Endodermal cell (in vitro differentiated cells): ENCODE measurements at places on chromosomes 5 and 9.

- no peak for DNase-seq
These were observed 64.7 kb upstream of the SPOCK1 start for GRCh38 chr5:137563646-137564397.

GRCh38 chr5:150253416-150254208 lies 36.0 kb downstream of the CAMK2A start:
- peak; percentile 74 for DNase-seq

- peak; percentile 65 for DNase-seq
These were observed 132.4 kb downstream of the DAB2IP start for GRCh38 chr9:121783521-121784507.

- DNase-seq, result no peak
These were observed 2.1 kb downstream of the SYNPO start for GRCh38 chr5:150642567-150642927.

GRCh38 chr5:145917288-145917687 lies 19.1 kb upstream of the SH3RF2 start:
- no peak for DNase-seq

DNA sequence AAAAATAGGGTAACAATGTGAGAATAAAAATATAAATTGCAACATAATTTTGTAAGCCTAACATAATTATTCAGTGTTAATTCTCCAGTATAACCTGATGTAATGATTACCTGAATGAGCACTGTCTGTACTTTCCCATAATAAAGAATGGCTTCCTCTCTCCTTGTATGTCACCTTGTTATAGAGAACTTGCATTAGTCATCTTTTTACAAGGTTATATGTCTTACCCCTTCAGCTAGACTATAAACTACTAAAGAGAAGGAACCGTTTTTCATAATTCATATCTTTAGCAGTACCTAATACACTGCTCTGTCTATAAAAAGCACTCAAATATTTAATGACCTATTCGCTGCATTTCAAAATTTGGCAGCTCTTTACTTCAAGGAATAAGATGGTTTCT lies 19.8 kb downstream of the STRBP start:
- no peak for DNase-seq

GRCh38 chr5:173858021-173858669 lies 30.0 kb upstream of the CPEB4 start:
- no peak for DNase-seq

DNA sequence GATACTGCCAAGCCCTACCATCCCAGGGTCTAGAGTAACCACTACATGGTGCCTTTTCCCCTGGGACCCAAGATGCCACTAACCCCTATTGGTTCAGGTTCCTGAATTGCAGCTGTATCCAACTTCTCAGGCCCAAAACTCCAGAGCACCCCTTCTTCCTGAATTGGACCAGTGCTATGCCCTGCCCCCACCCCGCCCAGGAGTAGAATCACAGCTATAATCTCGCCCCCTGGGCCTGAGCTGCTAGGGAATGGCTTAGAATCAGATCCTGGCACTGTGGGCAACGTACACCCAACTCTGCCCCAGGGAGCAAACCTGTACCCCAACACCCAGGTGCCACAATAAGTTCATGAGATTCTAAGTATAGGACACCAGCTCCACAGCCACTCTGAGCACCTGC lies 206.3 kb downstream of the CACNA1B start:
- no peak for DNase-seq

DNA sequence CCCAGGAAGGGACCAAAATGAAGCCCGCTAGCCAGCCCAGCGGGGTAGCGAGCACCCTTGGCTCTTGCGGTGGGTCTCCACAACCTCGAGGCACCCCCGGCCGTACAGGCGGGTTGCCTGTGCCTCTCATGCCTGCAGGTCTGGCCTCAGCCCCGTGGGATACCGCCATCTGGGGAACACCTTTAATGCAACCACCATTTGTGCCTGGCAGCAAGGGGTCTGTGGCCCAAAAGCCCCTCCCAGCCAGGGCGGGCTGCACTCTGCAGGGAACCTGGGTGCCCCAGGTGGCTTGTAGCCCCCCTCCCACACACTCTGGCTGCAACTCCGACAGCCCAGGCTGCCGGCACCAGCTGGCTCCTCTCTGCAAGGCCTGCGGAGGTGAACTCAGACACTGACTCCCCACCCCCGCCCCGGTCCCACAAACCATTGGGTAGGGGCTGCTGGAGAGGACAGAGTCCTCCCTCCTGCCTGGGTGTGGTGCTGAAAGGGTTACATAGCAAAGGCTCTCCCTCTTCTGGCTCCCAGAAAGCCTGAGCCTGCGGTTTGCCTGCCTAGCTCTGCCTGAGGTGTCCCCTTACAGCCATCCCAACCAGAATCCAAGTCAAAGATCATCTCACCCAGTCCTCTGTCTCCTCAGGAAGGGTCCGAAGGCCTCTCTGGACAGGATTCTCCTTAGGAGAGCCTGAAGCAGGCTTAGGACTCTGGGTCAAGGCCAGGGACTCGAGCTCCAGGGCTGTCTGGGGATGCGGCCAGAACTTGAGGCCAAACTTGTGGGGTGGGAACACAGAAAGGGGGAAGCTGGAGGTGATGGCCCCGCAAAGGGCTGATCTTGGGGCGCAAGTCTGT lies 109.4 kb downstream of the PSD2 start:
- DNase-seq, result peak; percentile 89

- DNase-seq, result no peak
These were observed 355.3 kb downstream of the ZSWIM6 start for GRCh38 chr5:61687371-61687770.

DNA sequence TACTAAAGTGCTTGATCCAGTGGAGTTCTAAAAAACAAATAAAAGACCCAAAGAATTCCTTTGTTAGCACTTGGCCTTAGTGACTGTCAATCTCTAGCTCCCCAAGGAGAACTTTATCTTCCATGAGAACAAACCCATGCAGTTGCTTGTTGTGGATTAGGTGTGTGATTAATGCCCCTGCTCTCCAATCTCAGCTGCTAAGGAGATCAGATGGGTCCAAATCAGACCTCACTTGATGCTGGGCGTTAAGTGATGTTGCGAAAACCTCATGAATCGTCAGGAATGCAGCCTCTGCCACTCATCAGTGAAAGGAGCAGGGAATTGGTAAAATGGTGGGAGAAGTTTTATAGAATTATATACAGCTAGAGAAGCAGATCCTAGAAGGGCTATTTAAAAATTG lies 133.7 kb downstream of the DMAC1 start:
- peak; percentile 76 for DNase-seq

- no peak for DNase-seq
These were observed 71.0 kb downstream of the MED10 start for GRCh38 chr5:6307304-6307703.

- DNase-seq, result peak; percentile 53
These were observed 223.3 kb downstream of the NDUFS4 start for GRCh38 chr5:53783624-53784228.

- no peak for DNase-seq
These were observed 41.3 kb upstream of the HSPA9 start for GRCh38 chr5:138616508-138616907.

DNA sequence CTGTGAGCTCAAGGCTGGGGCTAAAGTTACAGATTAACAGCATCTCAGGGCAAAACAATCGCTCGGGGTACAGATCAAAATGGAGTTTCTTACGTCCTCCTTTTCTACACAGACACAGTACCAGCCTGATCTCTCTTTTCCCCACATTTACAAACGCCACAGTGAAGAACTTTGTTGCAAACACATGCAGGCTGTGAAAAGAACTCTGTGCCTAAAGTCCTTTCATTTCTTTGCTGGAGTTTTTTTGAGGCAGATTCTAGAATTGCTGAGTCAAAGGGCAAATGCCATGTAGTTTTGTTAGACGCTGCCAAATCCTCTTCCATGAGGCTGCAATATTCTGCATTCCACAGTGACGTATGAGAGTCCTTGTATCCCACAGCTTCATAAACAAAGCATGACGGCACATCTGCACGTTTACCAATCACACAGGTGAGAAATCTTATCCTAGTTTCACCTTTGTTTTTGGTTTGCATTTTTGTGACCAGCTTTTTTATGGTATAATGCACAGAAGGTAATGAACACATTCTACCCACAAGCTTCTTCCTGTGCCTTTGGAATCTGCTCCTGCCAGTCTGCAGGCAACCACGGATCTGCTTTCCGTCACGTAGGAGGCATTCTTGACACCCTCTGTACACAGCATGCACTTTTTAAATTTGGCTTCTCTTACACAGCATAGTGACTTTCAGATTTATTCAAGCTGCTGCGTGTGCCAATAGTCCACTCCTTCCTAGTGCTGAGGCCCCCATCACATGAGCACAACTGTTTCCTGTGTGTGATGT lies 44.6 kb upstream of the LPCAT1 start:
- no peak for DNase-seq

- DNase-seq, result no peak
These were observed 41.8 kb upstream of the KCNMB1 start for GRCh38 chr5:170430866-170431437.

DNA sequence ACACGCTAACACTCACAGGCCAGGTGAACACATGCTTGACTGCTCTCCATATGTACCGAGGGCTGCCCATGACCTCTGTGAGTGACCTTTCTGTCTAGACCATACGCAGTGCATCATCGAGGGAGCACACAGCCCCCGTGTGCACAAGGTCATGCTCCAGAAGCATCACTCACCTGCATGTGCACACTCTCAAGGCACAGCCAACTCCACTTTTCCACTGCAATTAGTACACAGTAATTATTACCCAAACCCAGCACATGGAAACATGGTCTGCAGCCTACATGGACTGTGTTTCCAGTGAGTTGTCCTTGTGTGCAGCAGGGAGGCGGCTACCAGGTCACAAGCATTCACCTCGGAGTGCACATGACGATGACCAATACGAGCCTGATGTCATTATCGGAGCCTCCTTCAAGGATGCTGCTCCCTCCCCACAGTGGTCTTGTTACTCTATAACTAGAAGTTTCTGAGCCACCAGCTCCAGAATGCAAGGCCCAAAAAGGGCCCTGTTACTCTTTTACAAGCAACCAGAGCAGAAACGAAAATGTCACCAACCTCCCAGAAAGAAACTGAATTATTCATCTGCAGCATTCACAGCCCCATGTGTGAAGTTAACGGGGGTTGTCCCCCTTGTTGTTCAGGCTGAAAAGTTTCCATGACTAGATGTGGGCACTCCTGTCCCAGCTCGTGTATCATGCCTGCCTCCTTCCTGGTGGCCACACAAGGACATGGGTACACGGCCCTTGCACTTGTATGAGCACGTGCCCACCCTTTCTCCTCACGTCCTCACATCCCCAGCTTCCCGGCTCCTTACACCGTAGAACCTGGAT lies 31.2 kb downstream of the SEMA4D start:
- no peak for DNase-seq

GRCh38 chr5:87413343-87413645 lies 564 bp upstream of the CCNH start:
- no peak for DNase-seq

DNA sequence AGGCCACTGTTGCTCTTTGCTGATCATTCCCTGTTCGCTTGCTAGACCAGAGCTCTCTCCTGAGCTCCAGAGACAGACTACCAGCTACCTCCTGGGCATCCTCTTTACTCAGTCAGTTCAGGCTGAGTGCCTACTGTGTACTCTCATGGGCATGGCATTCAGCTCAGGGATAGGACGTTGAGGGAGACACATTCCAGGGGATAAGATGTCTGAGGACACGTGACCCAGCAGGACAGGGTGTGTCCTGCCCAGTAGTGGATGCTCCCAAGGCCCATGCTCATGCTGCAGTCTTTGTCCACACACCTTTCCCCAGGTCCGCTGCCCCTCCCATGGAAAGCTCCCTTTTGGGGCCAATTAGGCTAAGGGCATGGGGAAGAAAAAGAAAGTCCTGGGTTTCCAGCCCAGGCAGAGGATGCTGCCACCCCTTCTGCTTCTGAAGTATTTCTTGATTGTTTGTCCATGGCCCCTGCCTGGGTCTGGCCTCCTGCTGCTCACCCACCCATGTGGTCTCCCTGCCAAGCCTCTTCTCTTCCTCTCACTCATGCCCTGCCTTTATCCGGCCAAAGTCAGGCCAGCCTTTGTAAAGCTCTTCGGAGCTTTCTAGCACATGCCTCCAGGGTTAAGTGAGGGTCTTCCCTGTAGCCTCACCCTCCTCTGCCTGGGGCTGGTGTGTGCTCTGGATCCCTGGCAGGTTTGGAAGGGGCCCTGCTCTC lies 60.5 kb upstream of the PITX1 start:
- no peak for DNase-seq

DNA sequence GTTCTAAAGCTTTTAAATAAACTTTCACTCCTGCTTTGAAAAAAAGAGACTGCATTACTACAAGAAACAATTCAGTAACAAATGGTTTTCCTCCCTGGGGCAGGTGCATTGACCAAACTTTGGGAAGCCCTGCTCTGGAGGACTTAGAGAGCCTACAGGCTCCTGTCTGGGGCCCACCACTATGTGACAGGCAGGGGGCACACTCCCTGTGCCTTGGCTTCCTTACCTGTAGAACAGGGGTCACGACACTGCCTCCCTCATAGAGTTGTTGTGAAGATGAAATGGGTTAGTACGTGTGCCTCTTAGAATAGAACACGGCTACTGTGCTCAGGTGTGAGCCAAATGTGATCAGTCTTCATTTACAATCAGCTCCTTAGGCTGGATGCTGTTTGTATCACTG lies 130.1 kb downstream of the GPBP1 start:
- peak; percentile 74 for DNase-seq

DNA sequence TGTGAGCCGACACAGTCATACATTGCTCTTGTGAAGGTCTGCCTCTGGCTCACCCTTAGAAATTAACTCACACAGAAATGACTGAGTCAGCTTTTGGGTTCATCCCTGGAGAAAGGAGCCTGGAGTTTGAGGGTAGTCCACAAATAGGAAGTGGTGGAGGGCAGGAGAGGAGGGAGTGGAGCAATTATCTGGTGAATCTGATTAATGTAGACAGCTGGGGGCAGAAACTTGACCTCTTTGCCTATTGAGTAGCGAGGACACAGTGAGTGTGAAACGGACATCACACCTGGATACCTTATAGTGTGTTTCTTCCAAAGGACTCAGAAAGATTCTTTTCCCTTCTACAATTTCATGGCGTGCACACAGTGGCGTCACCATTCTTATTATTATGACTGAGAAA lies 48.5 kb upstream of the MSX2 start:
- DNase-seq, result no peak

- no peak for DNase-seq
These were observed 51.9 kb upstream of the TCERG1 start for GRCh38 chr5:146395193-146395592.

GRCh38 chr5:14510156-14510734 lies 71.3 kb upstream of the OTULINL start:
- DNase-seq, result no peak

GRCh38 chr9:8845808-8846207 lies 1046.2 kb upstream of the DMAC1 start:
- no peak for DNase-seq

GRCh38 chr5:1299511-1299850 lies 4.6 kb upstream of the TERT start:
- no peak for DNase-seq
